ENCODE measurements at places on chromosomes 2 and 18. TPM values are rescaled to one million over a fixed set of nuclear protein-coding genes. Genes with fewer than 3 reads are reported as not detected.

The CFAP221 gene
- total RNA-seq: 20.0 TPM

The IGFBP2 gene
- 48.9 TPM for total RNA-seq

DNA sequence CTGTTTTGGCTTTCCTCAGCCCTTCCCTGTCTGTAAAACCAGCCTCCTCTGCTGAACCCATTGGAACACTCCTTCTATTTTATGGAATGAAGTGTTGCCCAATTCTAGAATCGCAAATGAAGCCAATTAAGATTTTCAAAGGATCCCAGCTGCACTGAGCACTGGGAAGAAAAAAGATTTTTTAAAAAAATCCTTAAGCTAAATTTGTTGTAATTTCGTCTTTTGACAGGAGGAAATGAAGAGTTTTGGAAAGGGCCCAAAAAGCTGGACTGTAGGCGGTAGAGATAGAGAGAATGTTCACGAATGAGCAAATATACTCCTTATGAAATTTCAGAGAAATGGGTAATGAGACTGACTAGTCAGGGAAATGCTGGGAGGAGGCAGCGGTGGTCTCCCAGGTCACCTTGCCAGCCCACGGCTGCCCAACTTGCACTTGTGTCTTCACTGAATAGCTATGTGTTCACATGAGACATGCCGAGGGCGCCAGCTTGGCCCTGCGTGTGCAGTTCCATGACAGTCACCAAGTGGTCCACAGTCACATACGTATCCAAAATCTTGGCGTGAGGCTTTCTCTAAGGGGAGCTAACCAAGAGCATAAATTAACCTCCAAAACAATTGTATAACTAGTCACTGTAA is 69.9 kb downstream of the SGPP2 start:
- no peaks in the 10 kb centered on the region for H3K36me3 ChIP-seq
- peak; percentile 64 for DNase-seq
- H3K4me3 ChIP-seq: no peak overlapping the region
- H3K27me3 ChIP-seq: no peaks in the 10 kb centered on the region

DNA sequence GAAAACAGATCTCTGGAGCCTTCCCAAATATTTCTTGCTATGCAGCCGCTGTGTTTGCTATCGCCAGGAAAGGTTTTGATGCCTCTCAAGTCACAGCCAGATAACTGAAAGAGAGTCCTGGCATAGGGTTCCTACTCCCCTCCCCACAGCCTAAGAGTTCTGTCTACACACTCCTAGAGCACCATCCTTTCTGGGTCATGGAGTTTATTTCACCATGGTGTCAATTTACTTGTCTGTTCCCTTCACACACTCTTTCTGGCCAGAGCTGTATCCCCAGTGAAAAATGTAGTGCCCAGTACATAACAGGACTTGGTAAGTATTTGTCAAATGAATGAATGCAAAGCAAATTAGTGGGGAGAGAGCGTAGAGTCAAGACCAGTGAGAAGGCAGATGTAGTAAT is 185.3 kb downstream of the HAUS1 start:
- no peaks in the 10 kb centered on the region for H3K36me3 ChIP-seq
- peaks cover under 1% of the 10 kb centered on the region for H3K4me1 ChIP-seq
- no peak for DNase-seq
- no peaks in the 10 kb centered on the region for H3K27me3 ChIP-seq

DNA sequence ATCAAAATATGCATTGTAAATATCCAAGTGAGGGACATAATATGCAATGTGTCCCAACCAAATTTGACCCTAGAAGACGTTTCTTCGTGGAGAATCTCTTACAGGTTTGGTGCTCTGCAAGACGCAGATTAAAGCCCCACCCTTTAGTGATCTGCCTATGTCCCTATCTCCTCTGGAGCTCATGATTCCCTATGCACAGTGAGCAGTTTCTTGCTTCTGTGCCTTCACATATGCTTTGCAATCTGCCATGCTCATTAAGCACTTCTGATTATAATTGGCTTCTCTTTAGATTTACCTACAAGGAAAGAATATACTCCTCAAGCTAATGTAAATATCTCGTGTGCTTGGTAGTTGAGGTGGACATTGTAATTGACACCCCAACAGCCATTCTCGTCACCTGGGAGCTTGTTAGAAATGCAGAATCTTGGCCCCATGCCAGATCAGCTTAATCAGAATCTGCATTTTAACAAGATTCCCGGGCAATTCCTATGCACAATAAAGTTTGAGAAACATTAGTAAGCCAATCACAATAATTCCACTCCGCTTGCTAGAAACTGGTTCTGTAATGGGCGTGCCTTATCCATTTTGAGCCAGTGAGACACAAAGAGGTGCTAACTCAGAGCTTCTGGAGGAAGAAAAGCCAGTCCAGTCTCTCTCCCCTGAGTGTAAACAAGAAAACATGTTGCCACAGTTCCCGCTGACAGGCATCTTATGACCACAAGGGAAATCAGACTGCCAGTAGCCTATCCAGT is 2.8 kb upstream of the PUM2 start:
- DNase-seq: no peak
- H3K27me3 ChIP-seq: no peaks in the 10 kb centered on the region

GRCh38 chr2:152505495-152505906 is 170.5 kb downstream of the FMNL2 start:
- no peaks in the 10 kb centered on the region for H3K4me1 ChIP-seq
- H3K36me3 ChIP-seq: no peaks in the 10 kb centered on the region
- H3K27ac ChIP-seq: peak overlapping the region; percentile 27
- no peak overlapping the region for H3K4me3 ChIP-seq
- no peaks in the 10 kb centered on the region for H3K27me3 ChIP-seq

DNA sequence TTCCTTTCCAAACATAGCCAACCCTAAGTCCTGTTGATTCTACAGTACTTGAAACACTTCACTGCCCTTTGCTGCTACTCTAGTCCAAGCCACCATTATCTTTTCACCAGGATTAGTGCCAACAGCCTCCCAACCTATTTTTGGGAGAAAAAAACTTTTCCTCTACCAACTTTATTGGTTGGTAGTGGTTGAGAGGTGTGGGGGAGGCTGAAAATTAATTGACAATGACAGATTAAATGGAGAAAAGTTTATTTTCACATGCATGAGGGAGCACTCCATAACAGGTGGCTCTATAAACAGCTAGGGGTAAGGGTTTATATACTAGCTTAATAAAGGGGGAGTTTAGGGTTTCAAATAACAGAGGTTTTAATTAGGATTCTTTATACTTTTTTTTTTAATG is 37.8 kb upstream of the ITPRID2 start:
- peaks cover 3% of the 10 kb centered on the region for H3K4me1 ChIP-seq
- DNase-seq: no peak
- no peak overlapping the region for H3K27ac ChIP-seq
- H3K36me3 ChIP-seq: no peaks in the 10 kb centered on the region
- no peaks in the 10 kb centered on the region for H3K27me3 ChIP-seq
- H3K4me3 ChIP-seq: no peak overlapping the region

The ADD2 gene
- 12.2 TPM for total RNA-seq

DNA sequence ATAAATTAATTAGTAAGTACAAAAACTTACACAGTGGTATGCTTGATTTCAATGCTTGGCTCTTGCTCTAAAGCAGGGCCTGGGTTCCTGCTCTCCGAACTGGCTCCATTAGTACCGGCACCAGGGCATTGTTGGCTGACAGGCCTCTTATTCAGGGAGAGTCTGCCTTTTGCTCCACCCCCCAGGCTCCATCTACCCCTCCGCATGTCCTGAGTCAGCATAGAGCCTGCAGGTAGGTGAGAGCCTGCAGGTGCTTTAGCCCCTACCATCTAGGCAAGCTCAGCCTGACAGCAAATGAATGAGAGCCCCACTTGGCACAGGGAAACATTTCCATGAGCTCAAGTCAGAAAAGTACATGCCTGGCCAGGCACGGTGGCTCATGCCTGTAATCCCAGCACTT is 35.1 kb upstream of the EFHD1 start:
- no peaks in the 10 kb centered on the region for H3K4me1 ChIP-seq
- no peak overlapping the region for H3K27ac ChIP-seq
- H3K4me3 ChIP-seq: no peak overlapping the region
- no peaks in the 10 kb centered on the region for H3K36me3 ChIP-seq
- no peak for DNase-seq

DNA sequence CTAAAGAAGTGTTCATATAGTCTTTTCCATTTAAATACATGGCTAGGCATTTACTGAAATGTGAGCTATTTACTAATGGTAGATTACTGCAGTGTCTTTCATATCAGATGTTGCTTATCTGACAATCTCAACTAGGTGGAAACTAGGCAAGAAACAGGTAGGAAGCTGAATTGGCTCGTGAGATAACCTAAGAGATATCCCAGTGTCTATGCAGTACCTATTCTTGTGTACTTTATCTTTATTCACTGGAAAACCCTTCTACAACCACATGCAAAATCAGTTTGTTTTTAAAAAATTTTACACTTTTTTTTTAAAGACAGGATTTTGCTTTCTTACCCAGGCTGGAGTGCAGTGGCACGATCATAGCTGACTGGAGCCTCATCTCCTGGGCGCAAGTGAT is 63.8 kb downstream of the PLCL1 start:
- no peaks in the 10 kb centered on the region for H3K4me1 ChIP-seq
- DNase-seq: no peak
- H3K27ac ChIP-seq: no peak overlapping the region
- no peak overlapping the region for H3K4me3 ChIP-seq

The CYP27A1 gene
- 95.9 TPM for total RNA-seq

The ATG4B gene
- total RNA-seq: 60.5 TPM

GRCh38 chr2:149104221-149104620 is 65.7 kb downstream of the LYPD6B start:
- no peak overlapping the region for H3K27ac ChIP-seq
- H3K4me3 ChIP-seq: no peak overlapping the region
- no peak for DNase-seq

DNA sequence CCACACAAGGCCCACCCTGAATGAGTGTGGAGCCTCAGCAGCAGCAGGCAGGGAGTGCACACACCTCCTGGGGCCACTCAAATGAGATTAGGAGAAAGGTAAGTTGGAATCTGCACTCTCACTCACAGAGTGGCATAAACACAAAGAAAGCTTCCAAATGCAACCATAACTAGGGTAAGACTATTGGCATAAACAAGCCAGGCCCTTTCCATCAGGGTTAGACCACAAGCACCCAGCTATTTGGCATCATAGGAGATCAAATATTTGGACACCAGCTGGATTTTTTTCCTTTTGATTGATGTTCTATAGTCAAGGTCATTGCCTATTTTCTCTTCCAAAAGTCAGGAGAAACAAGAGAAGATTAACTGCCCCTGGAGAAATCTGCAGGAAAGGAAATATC is 471.5 kb downstream of the TXNL1 start:
- peaks cover 8% of the 10 kb centered on the region for H3K4me1 ChIP-seq
- H3K27me3 ChIP-seq: no peaks in the 10 kb centered on the region
- H3K4me3 ChIP-seq: no peak overlapping the region
- H3K27ac ChIP-seq: peak overlapping the region; percentile 13
- no peaks in the 10 kb centered on the region for H3K36me3 ChIP-seq
- DNase-seq: no peak

The HOXD10 gene
- total RNA-seq: 0.31 TPM

GRCh38 chr2:152050915-152051314 is 47.9 kb downstream of the CACNB4 start:
- H3K27ac ChIP-seq: no peak overlapping the region
- no peak overlapping the region for H3K4me3 ChIP-seq
- no peaks in the 10 kb centered on the region for H3K27me3 ChIP-seq
- H3K4me1 ChIP-seq: no peaks in the 10 kb centered on the region

The HAAO gene
- total RNA-seq: 6.2 TPM

- H3K27ac ChIP-seq: no peak overlapping the region
- no peak overlapping the region for H3K4me3 ChIP-seq
- no peaks in the 10 kb centered on the region for H3K27me3 ChIP-seq
- H3K4me1 ChIP-seq: no peaks in the 10 kb centered on the region
- no peak for DNase-seq
Measured at GRCh38 chr2:182224669-182225068, 202.2 kb downstream of the PDE1A start.

DNA sequence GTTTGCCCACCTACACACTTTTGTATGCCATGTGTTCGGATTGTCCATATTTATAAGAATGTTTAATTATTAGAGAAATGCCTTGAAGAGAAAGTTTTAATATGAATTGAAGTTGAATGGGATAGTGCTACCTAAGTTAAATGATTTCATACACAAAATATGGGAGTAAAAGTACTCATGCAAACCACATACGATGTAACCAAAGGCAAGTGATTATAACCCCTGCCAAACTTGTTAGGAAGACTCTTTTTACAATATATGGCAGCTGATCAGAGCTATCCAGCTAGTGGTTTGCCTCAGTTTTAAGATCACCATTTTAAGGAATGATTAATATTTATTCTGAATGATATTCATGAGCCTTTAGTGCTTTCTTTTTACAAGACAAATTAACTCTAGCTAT is 106.7 kb downstream of the MYO1B start:
- peaks cover 3% of the 10 kb centered on the region for H3K4me1 ChIP-seq
- no peak overlapping the region for H3K4me3 ChIP-seq
- no peak for DNase-seq
- no peaks in the 10 kb centered on the region for H3K36me3 ChIP-seq

The MYL1 gene
- total RNA-seq: not detected

GRCh38 chr2:120540719-120541552 is 194.7 kb upstream of the GLI2 start:
- no peaks in the 10 kb centered on the region for H3K27me3 ChIP-seq
- no peak for DNase-seq
- H3K36me3 ChIP-seq: no peaks in the 10 kb centered on the region
- no peak overlapping the region for H3K27ac ChIP-seq
- peaks cover 10% of the 10 kb centered on the region for H3K4me1 ChIP-seq

- H3K27ac ChIP-seq: no peak overlapping the region
- no peaks in the 10 kb centered on the region for H3K4me1 ChIP-seq
- no peaks in the 10 kb centered on the region for H3K27me3 ChIP-seq
- no peak overlapping the region for H3K4me3 ChIP-seq
Measured at GRCh38 chr2:25233916-25234605, 65.7 kb upstream of the POMC start.

GRCh38 chr18:49224738-49225137 is 235.7 kb downstream of the DYM start:
- DNase-seq: no peak
- no peaks in the 10 kb centered on the region for H3K4me1 ChIP-seq
- no peak overlapping the region for H3K27ac ChIP-seq
- H3K4me3 ChIP-seq: no peak overlapping the region
- no peaks in the 10 kb centered on the region for H3K27me3 ChIP-seq

GRCh38 chr2:222381566-222381965 is 42.8 kb upstream of the SGPP2 start:
- H3K4me1 ChIP-seq: no peaks in the 10 kb centered on the region
- DNase-seq: no peak
- H3K27me3 ChIP-seq: no peaks in the 10 kb centered on the region
